ENCODE measurements at places on chromosomes 7 and 10. TPM values are rescaled to one million over a fixed set of nuclear protein-coding genes. Genes with fewer than 3 reads are reported as not detected.
A peak's percentile ranks its signal among the peaks of the same experiment; 100 is the strongest.

- no peaks in the 10 kb centered on the region for H3K4me1 ChIP-seq
- no peak overlapping the region for H3K4me3 ChIP-seq
- DNase-seq, result peak; percentile 59
- no peaks in the 10 kb centered on the region for H3K27me3 ChIP-seq
- H3K36me3 ChIP-seq, result no peaks in the 10 kb centered on the region
These were observed 22.7 kb downstream of the FAM237B start for GRCh38 chr7:90298145-90299038.

Gene DHX32
- total RNA-seq, result not detected

Gene SLC39A12
- total RNA-seq, result not detected

DNA sequence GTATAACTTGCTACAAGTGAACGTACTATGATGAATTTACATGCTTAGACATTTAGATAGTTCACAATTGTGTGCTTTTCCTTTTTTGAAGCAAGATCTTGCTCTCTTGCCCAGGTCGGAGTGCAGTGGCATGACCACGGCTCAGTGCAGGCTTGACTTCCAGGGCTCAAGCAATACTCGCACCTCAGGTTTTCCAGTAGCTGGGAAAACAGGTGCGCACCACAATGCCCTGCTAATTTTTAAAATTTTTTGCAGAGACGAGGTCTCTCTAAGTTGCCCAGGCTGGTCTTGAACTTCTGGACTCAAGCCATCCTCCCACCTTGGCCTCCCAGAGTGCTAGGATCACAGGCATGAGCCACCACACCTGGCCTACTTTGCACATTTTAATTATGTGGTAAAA, 1.8 kb downstream of the GPR15LG start:
- no peak overlapping the region for H3K4me3 ChIP-seq
- H3K4me1 ChIP-seq, result peaks cover 9% of the 10 kb centered on the region

Gene PDZD7
- 2.6 TPM for total RNA-seq

DNA sequence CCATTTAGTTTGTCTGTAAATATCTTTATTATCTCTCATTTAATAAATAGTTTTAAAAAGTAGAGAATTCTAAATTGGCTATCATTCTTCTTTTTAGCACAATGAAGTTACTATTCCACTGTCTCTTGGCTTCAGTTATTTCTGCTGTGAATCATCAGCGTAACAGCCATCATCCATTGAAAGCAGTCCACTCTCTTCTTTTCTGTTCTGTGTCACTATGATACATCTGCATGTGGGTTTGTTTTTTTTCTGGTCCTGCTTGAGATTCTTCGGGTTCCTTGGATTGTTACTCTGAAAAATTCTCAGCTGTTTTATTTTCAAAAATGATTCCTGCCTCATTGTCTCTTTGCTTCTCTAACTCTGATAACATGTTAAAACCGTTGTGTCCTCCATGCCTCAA, 52.5 kb downstream of the CSGALNACT2 start:
- no peak for DNase-seq
- H3K36me3 ChIP-seq, result no peaks in the 10 kb centered on the region
- H3K27me3 ChIP-seq, result no peaks in the 10 kb centered on the region
- H3K4me3 ChIP-seq, result no peak overlapping the region

DNA sequence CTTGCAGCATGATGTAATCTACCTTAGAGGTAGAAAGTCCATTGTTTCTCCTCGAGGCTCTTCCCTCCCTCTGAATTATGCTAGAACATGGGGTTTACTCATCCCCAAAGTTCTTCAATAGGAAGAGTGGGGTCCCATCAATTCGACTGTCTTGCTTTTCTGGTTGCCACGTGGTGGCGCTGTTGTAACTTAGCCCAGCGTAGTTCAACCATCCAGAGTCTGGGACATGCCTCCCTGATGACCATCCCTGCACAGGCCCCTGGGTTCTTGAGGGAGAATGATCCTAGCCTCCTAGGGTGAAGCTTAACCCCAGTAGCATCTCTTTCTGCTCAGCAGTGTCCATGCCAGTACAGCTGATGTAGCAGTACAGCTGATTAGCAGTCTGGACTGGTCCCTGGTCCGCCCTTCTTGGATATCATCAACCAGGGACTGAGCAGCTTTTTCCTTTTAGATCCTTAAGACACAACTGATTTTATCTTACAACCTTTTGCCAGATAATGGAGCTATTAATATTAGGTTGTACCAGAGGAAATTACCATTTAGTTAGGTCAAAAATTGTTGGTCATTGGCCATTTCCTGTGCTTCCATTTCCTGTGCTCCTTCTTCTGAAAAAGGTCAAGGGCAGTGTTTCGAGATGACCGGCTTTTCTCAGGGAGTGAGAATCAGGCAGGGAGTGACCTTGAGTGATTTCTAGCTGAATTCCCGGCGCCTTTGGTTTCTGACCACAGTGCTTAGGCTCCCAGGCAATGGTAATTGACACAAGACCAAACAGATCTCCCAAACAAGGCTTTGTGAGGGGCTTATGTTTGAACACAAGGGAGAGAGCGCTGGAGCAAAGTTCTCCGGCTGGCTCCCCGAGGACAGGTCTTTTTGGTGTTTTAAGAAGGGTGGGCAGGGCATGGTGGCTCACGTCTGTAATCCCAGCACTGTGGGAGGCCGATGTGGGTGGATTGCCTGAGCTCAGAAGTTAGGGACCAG, 65.4 kb downstream of the TACC2 start:
- DNase-seq, result peak; percentile 56
- H3K4me1 ChIP-seq, result no peaks in the 10 kb centered on the region
- H3K27me3 ChIP-seq, result no peaks in the 10 kb centered on the region

Gene PDE1C
- total RNA-seq, result not detected

- H3K27ac ChIP-seq, result no peak overlapping the region
- H3K27me3 ChIP-seq, result no peaks in the 10 kb centered on the region
- no peak for DNase-seq
These were observed 2.5 kb downstream of the LFNG start for GRCh38 chr7:2521952-2522591.

- no peak for DNase-seq
- no peak overlapping the region for H3K4me3 ChIP-seq
- H3K27ac ChIP-seq, result no peak overlapping the region
- H3K27me3 ChIP-seq, result no peaks in the 10 kb centered on the region
- no peaks in the 10 kb centered on the region for H3K4me1 ChIP-seq
These were observed 50.0 kb downstream of the NPY start for GRCh38 chr7:24334012-24334411.

Gene SPRN
- not detected for total RNA-seq

DNA sequence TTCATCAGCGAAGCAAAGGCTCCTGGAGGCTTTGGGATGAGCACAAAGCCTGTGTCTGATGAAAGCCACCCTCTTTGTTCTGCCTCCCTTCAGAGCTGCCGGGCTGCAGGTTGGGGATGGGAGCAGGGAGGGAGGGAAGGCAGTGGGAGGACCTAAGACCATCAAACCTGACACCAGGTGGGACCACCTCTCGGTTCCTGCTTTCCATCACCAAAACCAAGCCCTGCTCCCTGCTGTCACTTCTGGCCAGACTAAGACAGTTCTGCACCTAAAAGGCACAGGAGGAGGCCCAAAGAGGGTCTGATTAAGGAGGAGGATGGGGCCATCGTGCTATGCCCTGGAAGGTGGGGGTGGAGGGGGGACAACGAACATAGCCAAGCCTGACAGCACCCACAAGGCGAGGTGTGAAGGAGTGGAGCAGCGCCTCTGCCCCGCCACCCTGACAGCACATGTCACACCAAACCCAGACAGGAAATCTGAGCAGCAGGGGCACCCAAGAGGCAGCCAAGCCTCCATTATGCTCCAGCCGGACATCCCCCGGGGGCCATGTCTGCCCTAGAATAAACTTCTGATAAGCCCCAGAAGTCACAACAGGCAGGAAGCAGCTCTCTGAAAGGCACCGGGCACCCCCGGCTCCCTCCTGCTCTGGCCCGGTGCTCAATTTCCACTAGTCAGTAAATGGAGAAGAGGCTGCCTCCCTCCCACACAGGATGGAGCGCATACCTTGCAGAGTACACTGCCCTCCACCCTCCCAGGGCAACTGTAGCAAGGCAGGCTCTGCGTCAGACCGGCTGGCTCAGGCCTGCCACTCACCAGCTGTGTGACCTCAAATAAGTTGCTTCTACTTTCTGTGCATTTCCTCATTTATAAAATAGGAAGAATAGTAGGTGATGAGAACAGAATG, 48.9 kb downstream of the DLG5 start:
- H3K4me1 ChIP-seq, result peaks cover 47% of the 10 kb centered on the region
- DNase-seq, result peak; percentile 86
- H3K36me3 ChIP-seq, result no peaks in the 10 kb centered on the region
- no peaks in the 10 kb centered on the region for H3K27me3 ChIP-seq

Gene CCL26
- not detected for total RNA-seq

DNA sequence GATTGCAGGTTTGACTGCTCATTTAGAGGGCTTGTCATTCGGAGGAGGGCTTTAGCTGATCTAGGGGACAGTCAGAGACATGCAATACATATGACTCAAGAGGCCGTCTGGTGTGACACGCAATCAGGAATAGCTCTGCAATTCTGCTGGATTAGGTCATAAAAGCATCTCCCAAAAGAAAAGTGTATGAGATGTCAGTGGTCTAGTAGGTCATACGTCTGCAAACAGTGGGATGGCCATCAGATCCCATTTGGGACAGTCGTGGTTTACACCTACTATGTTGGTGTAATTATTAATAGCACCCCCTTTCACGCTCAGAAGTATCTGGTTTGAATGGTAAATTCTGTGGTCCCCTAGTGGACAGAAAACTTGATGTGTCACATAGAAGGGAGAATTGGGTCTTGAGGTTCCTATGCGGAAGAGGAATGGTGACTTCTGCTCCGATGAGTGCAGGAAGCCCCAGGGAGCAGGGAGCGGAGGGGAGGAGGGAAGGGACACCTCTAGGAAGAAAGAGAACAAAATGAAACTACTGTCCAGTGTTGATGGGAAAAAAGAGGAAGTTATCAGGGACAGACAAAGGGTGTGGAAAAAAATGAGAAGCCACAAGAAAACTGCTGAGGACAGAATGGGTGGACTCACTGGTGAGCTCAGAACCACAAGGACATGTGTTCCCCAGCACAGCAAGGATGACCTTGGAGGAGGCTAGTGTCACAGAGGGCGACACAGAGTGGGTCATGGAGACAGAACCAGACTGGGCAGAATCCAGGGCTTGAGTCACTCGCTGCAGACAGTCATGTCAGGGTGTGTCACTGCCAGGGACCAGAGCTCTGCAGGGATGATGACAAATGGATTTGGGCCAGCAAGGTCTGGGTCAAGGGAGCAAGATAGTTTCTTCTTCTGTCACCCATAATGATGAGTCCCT, 59.9 kb downstream of the MAP3K8 start:
- H3K27ac ChIP-seq, result peak overlapping the region; percentile 93
- H3K36me3 ChIP-seq, result no peaks in the 10 kb centered on the region
- peak; percentile 92 for DNase-seq
- no peaks in the 10 kb centered on the region for H3K27me3 ChIP-seq
- peaks cover 93% of the 10 kb centered on the region for H3K4me1 ChIP-seq
- peak overlapping the region; percentile 35 for H3K4me3 ChIP-seq

DNA sequence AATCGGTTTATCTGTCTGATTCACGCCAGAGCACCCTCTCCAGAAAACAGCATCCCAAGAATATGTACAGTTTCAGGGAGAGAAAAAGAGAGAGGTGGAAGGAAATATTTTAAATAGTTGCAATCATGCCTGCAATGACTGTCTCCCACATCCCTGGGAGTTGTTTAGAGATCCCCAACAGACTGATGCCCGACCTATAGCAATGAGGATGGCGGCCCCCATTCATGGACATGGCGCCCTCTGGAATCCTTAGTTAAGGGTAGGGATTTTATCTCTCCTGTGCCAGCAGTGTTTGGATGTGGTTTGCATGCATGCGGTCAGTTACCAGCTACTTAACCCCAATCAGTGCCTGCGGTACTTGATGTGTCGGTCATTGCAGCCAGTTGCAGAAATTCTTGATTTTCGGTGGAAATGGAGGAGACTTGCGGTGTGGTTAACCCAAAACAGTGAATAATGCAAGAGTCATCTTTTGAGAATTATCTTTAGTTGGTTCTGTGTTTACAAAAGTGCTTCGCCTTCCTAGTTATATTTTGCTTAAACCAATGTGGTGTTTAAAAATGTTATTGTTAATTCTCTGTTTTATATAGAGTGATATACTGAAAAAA, 186.0 kb upstream of the TCF7L2 start:
- no peaks in the 10 kb centered on the region for H3K27me3 ChIP-seq
- H3K4me1 ChIP-seq, result no peaks in the 10 kb centered on the region
- H3K4me3 ChIP-seq, result no peak overlapping the region
- no peaks in the 10 kb centered on the region for H3K36me3 ChIP-seq
- H3K27ac ChIP-seq, result no peak overlapping the region
- no peak for DNase-seq

Gene LIPJ
- not detected for total RNA-seq

DNA sequence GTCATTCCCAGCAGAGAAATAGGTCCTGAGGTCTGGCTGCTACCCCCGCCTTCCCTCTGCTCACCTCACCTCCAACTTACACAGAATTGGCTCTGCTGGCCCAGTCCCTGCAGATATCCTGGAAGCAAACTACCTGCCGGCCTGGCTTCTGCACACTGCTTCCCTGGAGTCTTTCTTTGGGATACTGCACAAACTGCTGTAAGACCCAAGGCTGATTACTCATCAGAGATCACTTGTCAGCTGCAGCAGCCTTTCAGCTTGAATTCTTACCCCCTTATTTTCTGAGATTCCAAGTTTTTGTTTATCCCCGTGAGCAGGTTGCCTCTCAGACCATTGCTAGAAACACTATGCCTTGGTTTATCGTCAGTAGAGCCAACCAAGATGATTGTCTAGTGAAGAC, 426.4 kb downstream of the PHTF2 start:
- H3K36me3 ChIP-seq, result no peaks in the 10 kb centered on the region
- H3K27me3 ChIP-seq, result no peaks in the 10 kb centered on the region
- DNase-seq, result no peak
- no peak overlapping the region for H3K27ac ChIP-seq
- H3K4me1 ChIP-seq, result no peaks in the 10 kb centered on the region
